Stimulated activated CD4-positive, alpha-beta T cell treated with anti-CD3 and anti-CD28 coated beads, TNF-alpha, amount 100 ng/mL, for 1 hour (primary cell): ENCODE measurements at places on chromosomes 1 and 21.

GRCh38 chr1:74835051-74835450, 102.1 kb downstream of the TYW3 start:
- no peak for DNase-seq

- DNase-seq = no peak
Measured at GRCh38 chr1:168509875-168510791, 33.7 kb downstream of the XCL2 start.

DNA sequence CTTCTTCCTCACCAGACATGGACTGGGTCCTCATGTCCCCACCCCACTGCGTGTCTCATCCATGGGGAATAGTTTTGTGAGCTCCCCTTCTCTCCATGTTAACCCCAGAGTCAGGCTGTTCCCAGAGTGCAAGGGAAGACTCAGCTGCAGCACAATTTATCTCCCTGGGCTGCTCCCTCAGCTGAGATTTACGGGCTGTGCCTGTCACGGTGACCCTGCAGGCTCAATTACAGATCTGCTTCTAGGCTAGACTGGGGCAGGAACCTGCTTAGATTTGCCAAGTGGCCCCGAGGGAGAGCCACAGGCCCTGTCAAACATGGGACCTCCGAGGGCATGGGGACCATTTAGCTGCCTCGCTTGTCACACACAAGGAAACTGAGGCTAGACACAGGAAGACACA, 37.8 kb downstream of the CDCP2 start:
- DNase-seq = no peak

DNA sequence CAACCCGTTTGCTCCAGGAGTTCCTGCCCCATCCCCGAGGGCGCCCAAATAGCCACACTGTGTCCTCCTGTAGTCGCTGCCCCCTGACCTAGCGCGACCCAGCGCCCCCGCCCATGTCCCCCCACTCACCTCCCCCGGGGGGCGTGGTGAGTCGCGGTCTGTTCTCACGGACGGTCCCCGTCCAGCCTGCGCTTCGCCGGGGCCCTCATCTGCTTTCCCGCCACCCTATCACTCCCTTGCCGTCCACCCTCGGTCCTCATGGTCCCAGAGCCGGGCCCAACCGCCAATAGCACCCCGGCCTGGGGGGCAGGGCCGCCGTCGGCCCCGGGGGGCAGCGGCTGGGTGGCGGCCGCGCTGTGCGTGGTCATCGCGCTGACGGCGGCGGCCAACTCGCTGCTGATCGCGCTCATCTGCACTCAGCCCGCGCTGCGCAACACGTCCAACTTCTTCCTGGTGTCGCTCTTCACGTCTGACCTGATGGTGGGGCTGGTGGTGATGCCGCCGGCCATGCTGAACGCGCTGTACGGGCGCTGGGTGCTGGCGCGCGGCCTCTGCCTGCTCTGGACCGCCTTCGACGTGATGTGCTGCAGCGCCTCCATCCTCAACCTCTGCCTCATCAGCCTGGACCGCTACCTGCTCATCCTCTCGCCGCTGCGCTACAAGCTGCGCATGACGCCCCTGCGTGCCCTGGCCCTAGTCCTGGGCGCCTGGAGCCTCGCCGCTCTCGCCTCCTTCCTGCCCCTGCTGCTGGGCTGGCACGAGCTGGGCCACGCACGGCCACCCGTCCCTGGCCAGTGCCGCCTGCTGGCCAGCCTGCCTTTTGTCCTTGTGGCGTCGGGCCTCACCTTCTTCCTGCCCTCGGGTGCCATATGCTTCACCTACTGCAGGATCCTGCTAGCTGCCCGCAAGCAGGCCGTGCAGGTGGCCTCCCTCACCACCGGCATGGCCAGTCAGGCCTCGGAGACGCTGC, 1.1 kb downstream of the HTR6 start:
- DNase-seq = no peak

DNA sequence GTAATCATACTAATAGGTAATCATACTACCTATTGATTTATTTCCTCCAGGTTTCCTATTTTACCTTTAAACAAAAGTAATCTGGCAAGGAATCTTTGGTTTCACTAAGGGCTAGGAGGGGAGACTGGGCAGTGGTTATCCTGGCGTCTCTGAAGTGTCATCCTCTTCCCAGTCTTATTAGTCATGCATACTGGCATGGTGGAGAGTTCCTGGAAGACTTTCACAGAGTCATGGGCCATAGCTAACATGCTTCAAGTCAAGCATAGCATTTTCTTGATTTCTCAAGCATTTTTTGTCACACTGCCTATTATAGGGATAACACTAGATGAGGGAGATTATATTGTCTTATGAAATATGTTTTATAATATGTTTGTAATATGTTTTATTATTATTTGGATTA, 64.0 kb upstream of the ASB17 start:
- no peak for DNase-seq

- DNase-seq = no peak
Measured at GRCh38 chr21:37484535-37485474, 118.2 kb downstream of the DYRK1A start.

DNA sequence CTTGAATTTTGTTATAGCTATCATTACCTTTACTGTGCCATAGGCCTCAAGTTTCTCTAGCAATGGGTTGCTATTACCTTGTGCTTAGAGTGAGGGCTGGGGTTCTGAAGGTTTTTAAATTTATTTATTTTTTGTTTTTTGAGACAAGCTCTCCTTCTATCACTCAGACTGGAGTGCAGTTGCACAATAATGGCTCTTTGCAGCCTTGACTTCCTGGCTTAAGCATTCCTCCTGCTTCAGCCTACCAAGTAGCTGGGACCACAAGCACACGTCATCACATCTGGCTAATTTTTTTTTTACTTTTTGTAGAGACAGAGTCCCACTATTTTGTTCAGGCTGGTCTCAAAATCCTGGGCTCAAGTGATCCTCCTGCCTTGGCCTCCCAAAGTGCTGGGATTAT, 41.5 kb downstream of the SNX27 start:
- no peak for DNase-seq

GRCh38 chr1:111399792-111400610, 27.5 kb downstream of the OVGP1 start:
- DNase-seq = no peak

DNA sequence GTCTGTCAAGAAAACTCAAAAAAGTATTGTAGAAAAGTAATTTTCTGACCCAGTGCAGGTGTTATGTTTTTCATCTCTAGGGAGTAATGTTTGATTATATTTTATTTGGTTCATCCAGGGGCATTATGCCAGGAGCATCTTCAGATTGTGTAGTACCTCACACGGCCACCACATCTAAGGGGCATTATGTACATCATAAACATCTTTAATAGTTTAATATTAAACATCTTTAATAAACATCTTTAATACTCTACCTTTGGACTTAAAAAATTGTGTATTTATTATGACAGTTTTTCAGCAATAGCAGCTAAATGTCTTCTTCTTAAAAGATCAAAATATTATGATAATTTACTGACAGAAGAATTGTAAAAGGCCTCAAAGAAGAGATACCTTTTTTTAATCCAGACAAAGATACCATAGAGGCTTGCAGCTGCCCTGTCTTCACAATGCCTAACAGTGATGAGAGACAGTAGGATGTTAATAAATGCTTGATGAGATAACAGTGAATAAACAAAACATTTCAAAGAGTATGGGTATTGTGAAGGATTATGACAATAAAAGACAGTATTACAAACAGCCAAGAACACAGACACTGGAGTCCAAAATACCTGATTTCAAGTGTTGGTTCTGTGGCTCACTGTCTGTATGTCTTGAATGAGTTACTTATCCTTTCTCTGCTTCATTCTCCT, 240.9 kb upstream of the ADGRL2 start:
- no peak for DNase-seq

DNA sequence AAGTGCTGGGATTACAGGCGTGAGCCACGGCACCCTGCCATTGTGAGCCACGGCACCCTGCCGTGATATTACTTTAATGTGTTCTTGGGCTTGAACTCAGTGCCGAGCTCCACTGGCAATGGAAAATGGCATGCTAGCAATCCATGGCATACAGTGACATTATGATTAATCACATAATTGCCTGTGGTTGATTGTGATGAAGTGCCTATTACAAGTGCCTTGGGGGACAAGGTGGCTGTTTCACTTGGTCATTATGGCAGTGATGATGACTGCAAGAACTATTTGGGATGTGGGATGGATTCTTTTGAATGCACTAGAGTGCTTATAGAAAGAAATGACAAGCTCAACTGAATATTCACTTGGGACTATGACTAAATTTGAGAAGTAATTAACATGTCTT, 22.3 kb upstream of the HPCAL4 start:
- DNase-seq = no peak

- no peak for DNase-seq
Measured at GRCh38 chr1:93680076-93680419, 1.6 kb downstream of the BCAR3 start.
